ENCODE measurements at places on chromosomes 2 and 18. TPM values are rescaled to one million over a fixed set of nuclear protein-coding genes. Genes with fewer than 3 reads are reported as not detected.

TSPYL6 gene
- not detected for total RNA-seq

CYTIP gene
- 5.5 TPM for total RNA-seq

EPHA4 gene
- 27.3 TPM for total RNA-seq

PUM2 gene
- 72.3 TPM for total RNA-seq

APOB gene
- not detected for total RNA-seq

PIEZO2 gene
- total RNA-seq: 5.3 TPM

CREG2 gene
- 2.4 TPM for total RNA-seq

GALNT5 gene
- 146 TPM for total RNA-seq

LOXHD1 gene
- not detected for total RNA-seq

MRPS9 gene
- 13.6 TPM for total RNA-seq

CFAP65 gene
- total RNA-seq: 0.03 TPM

TRAF3IP1 gene
- 12.0 TPM for total RNA-seq

TPO gene
- not detected for total RNA-seq

TLX2 gene
- total RNA-seq: not detected

CCL20 gene
- not detected for total RNA-seq

REEP1 gene
- 0.07 TPM for total RNA-seq

UXS1 gene
- 45.5 TPM for total RNA-seq

PCGF1 gene
- 26.2 TPM for total RNA-seq

PTPRN gene
- total RNA-seq: 23.5 TPM

ATP6V1B1 gene
- 1.1 TPM for total RNA-seq

EHD3 gene
- 101 TPM for total RNA-seq

TRIM43 gene
- total RNA-seq: not detected

CPLX4 gene
- total RNA-seq: not detected

COL4A4 gene
- 7.7 TPM for total RNA-seq

KCNIP3 gene
- total RNA-seq: 0.65 TPM

HS6ST1 gene
- total RNA-seq: 29.5 TPM

CAPN14 gene
- total RNA-seq: 0.26 TPM

ACTG2 gene
- total RNA-seq: 32.7 TPM

INPP5D gene
- 0.59 TPM for total RNA-seq

FOXI3 gene
- total RNA-seq: not detected

DNAJC5G gene
- not detected for total RNA-seq

CACNB4 gene
- 10.8 TPM for total RNA-seq
